ENCODE measurements at places on chromosomes 7 and 10. TPM values are rescaled to one million over a fixed set of nuclear protein-coding genes. Genes with fewer than 3 reads are reported as not detected.

EVX1 gene
- total RNA-seq = not detected

MMP21 gene
- not detected for total RNA-seq

PCGF5 gene
- total RNA-seq = 37.5 TPM

PRKCQ gene
- total RNA-seq = 55.2 TPM
